Aorta (tissue), 5 donors: ENCODE measurements at places on chromosomes 11 and 22. TPM values are rescaled to one million over a fixed set of nuclear protein-coding genes. Genes with fewer than 3 reads are reported as not detected.

The LSP1 gene
- total RNA-seq, result 45.2 TPM

The BIK gene
- total RNA-seq, result not detected

DNA sequence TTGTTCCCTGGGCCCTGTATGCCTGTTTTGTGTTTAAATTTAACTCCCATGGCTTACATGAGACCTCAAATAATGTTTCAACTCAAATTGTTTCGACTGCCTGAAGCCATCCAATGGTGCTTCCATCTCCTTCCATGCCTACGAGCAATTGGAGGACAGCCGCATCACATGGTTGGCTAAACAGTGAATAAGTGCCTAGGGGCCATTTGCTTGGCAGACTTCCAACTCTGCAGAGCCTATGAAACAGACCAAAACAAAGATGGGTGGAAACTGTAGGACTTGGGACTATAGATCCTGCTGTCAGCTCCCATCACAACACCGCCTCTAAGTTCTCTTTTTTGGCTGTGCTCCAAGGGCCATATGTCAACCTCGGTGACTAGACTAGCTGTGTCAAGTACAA lies 84.1 kb downstream of the PARVA start:
- DNase-seq, result no peak

The DAGLA gene
- 1.4 TPM for total RNA-seq

GRCh38 chr11:27623945-27624523 lies 76.2 kb downstream of the BDNF start:
- DNase-seq, result no peak

The TRIM6 gene
- 2.1 TPM for total RNA-seq

The TRMU gene
- total RNA-seq, result 29.8 TPM

DNA sequence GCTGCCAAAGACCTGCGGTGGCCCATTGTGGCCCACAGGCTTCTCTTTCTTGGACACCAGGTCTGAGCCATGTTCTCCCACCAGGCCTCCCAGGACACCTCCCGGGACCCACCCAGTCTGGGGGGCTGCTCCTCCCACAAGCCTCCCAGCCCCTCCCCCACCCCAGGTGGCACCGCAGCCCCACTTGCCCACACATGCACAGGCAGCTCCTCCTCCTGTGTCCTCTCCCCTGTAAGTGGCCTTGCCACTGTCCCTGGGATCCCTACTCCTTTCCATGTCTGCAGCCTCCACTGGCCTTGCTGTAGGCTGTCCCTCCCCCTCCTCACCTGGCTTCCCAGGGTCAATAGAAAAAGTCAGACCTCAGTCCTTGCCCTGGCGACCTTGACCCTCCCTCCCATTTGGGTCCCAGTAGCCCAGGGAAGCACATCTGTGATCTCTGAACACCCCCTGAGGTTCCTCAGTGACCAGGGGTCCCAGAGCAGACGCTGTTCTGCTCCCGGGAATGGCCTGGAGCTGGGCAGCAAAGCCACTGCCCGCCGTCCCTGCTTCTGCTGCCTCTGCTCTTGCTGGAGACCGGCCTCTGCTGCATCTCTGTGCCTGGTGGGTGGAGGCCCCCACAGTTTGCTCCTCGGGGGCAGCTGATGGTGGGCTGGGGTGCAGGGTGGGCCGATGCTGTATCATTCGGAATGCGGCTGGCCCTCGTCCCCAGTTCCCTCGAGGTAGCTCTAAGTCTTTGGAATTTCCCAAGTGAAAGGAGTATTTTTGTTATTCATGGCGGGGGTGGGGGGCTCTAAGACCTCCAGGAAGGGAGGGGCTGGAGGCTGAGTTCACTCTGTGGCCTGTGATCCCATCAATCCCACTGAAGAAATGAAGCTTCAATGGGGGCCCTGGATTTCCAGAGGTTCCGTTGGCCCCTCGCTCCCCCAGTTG lies 43.6 kb downstream of the ARHGAP8 start:
- DNase-seq, result no peak
